ENCODE measurements at places on chromosomes 11 and 22.

DNA sequence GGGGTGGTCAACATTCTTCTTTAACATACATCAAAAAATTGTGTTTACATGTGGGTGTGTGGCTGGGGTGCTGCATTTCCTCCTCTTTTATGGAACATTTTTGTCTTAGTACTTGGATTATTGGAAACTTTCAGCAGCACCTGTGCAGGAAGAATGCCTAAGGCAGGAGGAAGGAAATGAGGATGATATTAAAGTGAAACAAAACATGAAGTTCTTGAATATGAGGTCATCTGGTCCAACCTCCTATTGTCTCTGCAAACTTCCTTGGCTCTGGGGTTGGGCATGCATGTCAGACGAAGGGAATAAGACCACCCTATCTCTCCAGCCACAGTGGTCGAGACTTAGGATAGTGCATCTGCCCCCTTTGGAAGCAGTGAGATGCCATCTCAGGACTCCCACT lies 20.6 kb upstream of the OR9Q1 start:
- DNase-seq: no peak

DNA sequence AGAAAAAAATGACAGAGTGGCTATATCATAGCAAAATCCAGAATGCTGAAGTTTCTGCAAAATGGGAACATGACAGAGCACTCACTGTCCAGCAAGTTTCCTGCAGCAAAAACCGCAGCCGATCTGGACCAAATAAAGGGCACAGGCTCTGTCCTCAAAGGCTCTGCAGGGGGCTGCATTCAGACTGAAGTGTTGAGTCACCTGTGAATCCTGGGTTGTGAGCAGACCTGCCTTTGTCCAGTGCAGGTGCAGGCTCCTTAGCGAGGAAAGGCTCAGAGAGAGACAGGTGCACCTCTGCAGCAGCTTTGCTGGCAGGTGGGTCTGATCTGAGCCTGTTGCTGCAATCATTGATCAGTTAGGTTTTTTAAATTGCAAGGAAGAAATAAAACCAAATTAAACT lies 29.3 kb upstream of the NFAM1 start:
- DNase-seq: peak; percentile 52

DNA sequence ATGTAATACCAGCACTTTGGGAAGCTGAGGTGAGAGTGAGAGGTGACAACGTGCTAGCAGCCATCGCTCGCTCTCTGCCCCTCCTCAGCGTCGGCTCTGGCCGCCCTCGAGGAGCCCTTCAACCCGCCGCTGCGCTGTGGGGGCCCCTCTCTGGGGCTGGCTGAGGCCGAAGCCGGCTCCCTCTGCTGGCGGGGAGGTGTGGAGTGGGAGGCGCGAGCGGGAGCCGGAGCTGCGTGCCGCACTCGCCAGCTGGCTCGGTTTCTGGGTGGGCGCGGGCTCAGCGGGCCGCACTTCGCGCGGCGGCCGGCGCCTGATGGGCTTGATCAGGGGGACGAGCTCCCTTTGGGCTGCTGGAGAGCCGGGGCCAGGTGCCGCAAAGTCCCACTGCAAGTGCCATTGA lies 98.9 kb upstream of the UBASH3B start:
- DNase-seq: no peak

DNA sequence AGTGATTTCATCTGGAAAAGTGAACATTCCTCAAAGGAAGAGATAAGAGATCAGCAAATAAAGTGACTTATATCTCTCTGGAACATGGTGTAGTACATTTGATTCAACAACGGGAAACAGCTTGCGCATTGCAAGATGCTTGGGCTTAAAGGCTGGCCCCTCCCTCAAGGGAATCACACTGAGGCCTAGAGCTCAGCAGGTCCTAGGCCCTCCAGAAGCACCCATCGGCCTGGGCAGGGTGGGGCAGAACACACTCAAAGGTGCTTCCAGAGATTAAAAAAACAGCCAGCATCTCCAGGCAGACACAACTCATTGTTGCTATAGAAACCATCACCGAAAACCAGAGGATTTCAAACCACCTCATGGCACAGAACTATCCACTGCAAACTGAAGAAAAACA lies 69.0 kb upstream of the ARFGAP3 start:
- DNase-seq: no peak

DNA sequence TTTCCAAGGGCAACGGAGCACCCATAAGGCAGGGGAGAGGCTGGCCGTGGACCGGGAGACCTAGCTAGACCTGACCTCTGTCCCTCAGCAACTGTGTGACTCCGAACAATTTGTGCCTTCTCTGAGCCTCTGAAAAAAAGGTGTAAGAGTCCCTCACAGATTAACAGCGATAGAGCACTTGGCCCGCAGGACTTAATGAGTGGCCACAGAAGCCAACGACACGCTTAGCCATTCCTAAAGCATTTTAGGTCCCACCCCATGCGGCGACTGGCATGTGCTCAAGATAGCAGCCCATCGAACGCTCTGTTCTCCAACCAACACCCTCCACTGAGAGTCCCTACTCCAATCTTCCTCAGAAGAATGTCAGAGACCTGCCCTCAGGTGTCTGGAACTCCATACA lies 1.5 kb downstream of the SULT4A1 start:
- no peak for DNase-seq

GRCh38 chr11:117906710-117907109 lies 22.5 kb downstream of the TMPRSS13 start:
- DNase-seq: no peak

DNA sequence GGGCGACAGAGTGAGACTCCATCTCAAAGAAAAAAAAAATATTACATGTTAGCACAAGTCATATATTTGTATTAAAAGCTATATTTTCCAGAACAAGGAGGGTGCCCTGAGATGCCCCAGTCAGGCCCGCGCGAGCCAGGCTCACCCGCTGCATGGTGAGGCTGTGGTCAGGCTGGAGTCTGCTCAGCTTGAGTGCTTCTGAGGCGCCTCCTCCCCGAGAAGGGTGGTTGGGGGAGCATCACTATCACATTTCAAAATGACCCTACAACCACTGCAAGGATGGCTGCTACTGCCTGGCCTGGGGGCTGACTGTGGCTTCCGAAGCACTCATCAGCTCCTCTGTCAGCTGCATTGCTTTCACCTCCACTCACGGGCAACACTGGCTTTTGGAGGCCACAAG lies 77.1 kb downstream of the SCUBE1 start:
- DNase-seq: no peak

GRCh38 chr11:8090756-8091155 lies 9.7 kb downstream of the TUB start:
- no peak for DNase-seq

DNA sequence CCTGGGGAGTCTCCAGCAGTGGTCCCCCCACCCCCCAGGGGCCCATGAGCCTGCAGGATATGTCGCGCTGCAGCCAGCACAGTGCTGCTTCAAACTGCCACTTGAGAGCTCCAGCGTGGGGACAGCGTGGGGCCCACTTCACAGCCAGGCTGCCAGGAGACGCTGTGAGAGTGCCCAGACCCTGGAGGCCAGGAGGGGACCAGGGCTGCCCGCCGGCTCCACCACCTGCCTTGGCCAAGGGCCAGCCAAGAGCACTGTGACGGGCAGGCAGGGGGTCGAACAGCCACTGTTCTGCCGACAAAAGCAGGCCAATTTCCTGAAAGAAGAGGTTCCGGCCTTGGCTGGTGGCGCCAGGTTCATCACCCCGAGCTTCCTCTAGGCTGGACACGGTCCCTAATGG lies 60.2 kb downstream of the FLRT1 start:
- DNase-seq: peak; percentile 63

DNA sequence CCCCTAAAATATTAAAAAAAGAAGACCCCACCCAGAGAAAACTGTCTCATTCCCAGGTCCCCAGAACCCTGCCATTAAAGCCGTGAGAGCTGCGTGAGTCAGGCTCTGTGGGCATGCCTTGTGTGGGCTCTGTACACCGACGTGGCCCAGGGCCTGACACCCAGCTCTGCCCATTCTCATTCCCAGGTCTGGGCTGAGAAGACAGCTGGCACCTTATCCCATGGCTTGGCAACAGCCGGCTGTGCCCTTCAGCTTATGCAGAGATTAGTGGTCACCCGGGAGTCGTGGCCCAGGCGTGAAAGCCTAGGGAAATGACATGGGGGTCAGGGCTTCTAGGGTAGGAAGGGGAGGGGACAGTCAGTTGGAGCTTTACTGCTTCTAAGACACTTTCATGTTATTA lies 31.9 kb downstream of the OTOG start:
- no peak for DNase-seq

- no peak for DNase-seq
These were observed 170.8 kb downstream of the BUD13 start for GRCh38 chr11:116601814-116602636.

DNA sequence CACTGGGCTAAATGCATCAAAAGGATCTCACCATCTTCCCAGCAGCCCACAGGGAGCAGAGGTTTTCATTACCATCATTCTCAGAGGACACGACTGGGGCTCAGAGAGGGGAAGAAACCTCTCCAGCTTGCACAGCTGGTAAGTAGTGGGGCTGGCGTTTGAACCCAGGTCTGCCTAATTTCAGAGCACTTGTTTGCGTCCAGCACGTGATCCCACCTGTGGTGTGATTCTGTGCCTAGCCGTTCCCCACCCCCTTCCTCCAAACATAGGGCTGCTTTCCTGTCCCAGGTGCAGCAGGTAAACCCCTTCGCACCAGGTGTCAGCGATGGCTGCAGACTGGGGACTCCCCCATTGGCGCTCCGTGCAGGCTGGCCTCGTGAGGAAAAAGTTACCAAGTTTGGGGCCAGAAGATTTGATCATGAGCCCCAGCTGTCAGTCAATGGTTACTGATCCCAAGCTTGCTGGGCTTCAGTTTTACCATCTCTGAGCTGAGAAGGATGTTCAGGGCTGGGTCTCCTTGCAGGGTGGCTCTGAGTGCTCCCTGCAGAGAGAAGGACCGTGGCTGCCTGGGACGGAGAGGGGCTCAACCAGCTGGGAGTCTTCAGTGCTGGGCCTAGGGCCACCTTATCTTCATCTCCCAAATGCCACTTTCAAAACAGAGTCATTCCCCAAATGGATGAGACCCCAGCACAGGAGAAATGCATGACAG lies 445.6 kb downstream of the TBC1D22A start:
- DNase-seq: no peak

GRCh38 chr11:124577716-124578427 lies 8.1 kb downstream of the OR8A1 start:
- no peak for DNase-seq

GRCh38 chr11:122226810-122227379 lies 110.9 kb upstream of the BLID start:
- DNase-seq: no peak

DNA sequence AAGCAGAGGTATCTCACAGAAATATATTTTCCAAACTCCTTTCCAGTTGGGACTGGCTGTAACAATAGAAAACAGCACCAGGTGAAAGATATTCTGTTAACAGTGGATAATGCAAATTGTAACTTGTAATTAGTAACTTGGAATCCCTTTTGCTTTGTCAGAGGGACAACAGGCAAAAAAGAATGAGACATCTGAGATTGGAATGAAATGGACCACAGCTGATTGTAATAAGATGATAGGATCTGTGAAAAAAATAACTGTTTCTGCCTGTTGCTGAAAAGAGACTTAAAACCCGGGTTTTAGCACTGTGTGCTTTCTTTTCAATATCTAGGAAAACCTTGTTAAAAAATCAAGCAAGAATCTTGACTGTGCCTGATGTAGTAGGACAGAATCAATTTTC lies 655.7 kb downstream of the METTL15 start:
- no peak for DNase-seq

DNA sequence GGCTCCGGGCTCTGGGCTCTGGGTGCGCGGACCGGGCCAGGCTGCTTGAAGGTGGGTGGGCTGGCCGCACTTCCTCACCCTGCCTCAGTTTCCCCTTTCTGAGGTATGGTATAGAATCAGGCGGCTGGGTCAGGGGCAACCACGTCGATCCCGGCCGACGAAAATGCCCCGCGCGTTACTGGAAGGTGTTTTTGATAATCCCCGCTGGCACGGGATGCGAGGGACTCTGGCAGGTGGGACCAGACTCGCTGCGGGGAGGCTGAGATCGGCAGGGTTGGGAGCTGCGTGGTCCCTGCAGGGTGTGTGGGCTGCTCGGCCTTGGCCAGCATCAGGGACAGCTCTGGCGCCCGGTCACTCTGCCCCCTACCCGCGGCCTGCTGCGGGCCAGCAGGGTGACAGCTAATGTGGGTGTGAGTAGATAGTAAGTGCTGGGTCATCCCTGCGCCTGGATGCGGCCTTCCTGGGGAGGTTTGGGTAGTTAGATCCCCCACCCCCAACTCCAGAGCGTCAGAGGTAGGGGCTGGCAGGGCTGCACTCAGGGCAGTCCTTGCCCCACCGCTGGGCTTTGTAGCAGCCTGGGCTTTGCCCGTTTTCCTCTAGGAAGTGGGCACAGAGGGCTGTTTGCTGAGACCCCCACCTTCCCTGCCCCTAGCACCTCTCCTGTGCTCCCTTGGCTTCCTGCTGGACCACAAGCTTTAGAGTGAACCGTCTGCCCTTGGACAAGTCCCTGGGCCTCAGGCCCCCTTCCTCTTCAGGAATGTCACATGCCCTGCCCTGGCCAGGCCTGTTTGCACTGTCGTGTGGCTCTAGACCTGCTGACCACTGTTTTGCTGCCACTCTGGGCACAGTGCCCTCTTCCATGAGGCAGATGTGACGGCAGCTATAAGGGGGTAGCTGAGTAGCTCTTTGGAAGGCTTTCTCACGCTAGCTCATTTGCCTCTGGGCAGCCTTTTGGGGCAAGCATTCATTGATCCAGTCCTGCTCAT lies 579 bp downstream of the TANGO2 start:
- no peak for DNase-seq
